ENCODE measurements at places on chromosomes 2 and 18.

DNA sequence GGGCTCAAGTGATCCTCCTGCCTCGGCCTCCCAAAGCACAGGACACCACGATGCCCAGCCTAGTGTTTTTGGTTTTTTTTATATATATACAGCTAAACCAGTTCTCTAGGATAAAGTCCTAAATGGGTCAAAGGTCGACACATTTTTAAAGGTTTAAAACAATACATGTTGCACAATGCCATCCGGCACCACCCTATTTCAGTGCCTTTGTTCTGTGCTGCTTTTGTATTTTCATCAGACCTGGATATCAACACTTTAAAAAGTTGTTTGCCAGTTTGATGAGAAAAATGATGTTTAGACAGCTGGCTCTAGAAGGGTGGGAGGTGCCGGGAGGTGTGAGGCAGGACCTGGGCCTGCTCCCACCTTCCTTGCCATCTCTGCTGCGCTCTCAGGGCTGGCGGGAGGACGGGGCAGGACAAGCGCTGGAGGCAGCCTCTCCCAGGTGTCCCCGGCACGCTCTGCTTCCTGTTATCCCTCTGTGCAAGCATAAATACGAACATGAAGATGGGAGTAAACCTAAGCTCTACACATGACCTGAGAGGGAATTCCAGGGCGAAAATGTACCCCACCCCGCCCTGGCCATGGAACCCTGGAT is 103.7 kb downstream of the HS6ST1 start:
- DNase-seq = no peak

DNA sequence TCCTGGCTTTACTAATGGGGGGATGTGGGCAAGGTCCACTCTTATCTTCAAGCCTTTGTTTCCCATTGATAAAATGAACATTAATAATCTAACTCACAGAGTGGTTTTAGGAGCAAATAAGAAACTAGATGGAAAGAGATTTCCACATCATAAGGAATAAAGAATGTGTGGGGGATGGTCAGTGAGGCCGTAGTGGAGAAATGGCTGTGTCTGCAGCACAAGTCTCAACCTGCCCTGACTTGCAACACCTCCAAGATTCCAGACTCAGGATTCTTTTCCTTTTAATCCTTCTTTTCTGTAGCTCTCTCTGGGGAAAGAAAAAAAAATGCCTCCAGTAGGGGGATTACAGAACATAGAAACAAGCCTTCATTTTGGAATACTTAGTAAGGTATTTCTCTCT is 124.2 kb upstream of the MEX3C start:
- DNase-seq = no peak

- DNase-seq = no peak
Measured at GRCh38 chr2:39153312-39153711, 32.5 kb upstream of the SOS1 start.

DNA sequence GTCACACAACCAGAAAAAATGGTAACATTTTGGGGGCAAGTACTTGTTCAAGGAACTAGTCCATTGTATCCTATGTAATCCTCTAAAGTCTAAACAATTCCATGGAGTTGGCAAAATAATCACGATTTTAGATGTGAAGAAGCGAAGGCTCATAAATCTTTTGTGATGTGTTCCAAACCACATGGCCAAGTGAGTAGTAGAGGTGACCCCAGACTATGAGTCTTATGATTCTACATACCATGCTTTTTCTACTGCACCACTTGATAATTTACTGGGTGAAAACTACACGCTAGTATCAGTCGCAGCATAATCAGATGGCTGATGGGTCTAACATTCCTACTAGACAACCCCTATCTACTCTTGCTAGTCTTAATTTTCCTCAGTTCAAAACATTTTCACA is 371.4 kb downstream of the OSR1 start:
- DNase-seq = no peak
